Activated CD8-positive, alpha-beta memory T cell treated with anti-CD3 and anti-CD28 coated beads for 24 hours (primary cell): ENCODE measurements at places on chromosomes 5 and 9.

GRCh38 chr5:32298059-32298415 lies 14.7 kb downstream of the MTMR12 start:
- DNase-seq: no peak

DNA sequence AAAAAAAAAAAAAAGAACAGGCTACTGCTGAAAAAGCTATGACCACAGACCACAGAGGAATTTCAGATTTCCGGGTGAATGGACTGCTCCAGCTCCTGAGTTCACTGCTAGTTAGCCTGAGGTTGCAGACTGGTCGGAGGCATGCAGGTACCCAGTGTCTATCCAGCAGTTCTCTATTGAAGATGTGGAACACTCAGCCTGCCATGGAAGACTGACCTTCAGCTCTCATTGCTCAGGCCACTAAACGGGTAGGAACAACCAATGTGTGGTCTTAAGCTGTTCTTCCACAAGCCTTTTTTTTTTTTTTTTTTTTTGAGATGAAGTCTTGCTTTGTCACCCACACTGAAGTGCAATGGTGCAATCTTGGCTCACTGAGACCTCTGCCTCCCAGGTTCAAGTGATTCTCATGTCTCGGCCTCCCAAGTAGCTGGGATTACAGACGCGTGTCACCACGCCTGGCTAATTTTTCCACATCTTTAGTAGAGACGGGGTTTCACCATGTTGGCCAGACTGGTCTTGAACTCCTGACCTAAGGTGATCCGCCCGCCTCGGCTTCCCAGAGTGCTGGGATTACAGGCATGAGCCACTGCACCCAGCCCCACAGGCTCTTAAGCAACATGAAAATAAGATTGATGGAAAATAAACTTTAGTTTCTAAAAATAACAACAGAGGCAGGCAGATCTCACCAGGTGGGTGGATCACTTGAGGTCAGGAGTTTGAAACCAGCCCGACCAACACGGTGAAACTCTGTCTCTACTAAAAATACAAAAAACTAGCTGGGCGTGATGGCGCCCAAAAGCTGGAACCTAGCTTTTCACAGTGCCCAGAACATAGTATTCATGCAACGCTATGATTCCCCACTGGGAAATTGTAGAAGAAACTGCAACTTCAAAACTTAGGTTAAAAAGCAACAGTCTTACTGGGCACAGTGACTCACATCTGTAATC lies 20.0 kb upstream of the NPM1 start:
- no peak for DNase-seq

- DNase-seq: no peak
Observed at GRCh38 chr9:16964228-16964627, 93.8 kb upstream of the BNC2 start.

DNA sequence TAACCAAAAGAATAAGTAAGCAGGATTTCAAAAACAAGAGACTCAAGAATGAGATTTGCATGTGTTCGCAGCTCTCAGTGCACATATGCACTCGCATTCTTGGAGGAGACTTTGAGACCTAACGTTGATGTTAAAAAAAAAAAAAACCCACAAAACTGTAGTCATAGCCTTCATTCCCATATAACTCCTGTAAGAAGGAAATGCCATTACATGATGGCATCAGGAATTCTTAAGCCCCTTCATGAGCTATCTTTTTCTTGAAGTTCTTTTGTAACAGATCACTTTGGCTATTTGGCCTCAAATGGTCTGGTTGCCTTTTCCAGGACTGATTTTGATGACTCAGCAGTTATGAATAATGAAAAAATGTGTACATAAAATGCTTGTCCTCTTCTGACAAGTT lies 113.8 kb downstream of the ALDH1A1 start:
- DNase-seq: no peak

DNA sequence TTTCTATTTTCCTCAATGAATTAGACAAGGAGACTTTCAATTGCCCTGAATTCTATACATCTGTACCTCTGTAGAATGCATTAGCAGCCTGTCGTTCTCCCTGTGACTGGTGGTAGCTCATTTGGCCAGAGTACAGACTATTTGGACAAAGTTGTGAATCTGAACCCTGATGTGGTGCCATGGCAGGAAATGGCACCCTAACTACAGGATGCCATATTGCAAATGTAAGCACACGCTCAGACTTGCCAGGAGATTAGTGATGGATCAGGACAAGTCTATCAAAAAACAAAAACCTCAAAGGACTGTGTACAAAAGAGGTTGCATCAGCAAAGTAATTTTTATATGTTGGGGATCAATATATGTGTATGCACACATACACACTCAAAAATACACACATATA lies 58.3 kb downstream of the SVEP1 start:
- no peak for DNase-seq

DNA sequence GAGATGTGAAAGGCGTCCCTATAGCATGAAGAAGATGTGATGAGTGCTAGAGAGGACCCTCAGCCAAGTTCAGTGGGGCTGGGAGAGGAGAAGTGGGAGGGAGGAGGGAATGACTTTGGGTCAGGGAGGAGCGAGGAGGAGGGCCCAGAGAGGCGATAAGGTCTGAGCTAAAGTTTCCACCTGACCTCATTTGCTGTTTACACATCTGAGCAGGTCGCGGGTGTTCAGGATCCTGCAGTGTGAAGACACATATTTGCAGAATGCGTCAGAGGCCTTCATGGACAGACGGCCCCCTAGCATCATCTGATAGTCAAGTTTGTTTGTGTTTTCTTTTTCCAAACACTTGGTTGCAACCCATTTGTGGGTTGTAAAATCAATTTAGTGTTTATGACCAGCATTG lies 18.9 kb upstream of the IGFBPL1 start:
- no peak for DNase-seq

- peak; percentile 33 for DNase-seq
Observed at GRCh38 chr9:135526730-135527571, 5.7 kb downstream of the LCN1 start.

GRCh38 chr9:132074736-132075135 lies 4.9 kb downstream of the MED27 start:
- DNase-seq: no peak

- DNase-seq: no peak
Observed at GRCh38 chr5:54205918-54206317, 104.5 kb downstream of the ARL15 start.

DNA sequence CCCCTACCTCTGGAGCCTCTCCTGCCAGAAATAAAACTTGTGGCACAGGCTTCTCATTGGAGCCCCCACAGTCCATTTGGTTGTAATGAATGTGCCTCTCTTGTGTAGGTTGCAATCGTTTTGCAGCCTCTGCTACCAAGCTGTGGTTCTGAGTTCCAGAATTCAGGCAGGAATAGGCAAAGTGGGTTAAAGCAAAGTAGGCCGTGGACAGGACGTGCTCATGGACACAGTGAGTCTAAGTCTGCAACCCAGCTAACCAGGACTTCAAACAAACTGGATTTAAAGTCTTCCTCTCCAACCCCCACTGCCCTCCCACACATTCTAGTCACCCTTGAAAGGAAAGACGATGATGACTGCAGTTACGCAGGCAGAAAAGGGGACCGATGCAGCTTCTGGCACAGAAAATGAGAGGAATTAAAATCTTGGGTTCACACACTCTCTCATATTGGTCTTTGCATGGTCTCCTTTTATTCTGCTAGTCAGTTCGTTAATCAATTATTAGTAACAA lies 260.0 kb downstream of the PIK3R1 start:
- DNase-seq: no peak

GRCh38 chr5:61334868-61335615 lies 3.0 kb downstream of the ZSWIM6 start:
- no peak for DNase-seq

GRCh38 chr9:138009803-138010690 lies 132.5 kb downstream of the CACNA1B start:
- DNase-seq: no peak
